Calu3 (cell line): ENCODE measurements at places on chromosomes 6 and 20. TPM values are rescaled to one million over a fixed set of nuclear protein-coding genes. Genes with fewer than 3 reads are reported as not detected.
A peak's percentile ranks its signal among the peaks of the same experiment; 100 is the strongest.

Gene LPA
- not detected in 2 replicates for total RNA-seq

DNA sequence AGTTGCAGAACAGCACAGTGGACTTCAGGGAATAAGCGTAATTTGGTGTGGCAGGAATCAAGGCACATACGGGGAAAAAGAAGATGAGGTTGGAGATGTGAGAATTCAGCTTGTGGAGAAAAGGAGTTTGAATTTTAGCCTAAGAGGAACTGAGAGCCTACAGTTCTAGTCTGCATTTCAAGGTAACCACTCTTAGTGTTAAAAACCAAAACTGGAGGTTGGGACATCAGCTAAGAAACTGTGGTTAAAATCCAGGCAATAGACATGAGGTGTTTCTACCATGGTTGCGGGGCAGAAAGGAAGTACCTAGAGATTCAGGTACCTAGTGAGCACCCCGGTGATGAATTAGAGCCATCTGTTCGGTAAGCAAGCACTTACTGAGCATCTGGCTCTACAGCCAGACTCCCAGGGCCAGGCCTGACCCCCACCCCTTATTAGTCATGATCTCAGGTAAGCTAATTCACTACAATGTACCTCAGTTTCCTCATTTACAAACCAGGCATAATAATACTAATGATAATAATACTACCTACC is 44.4 kb downstream of the FAXC start:
- DNase-seq: no peak
- no peaks in the 10 kb centered on the region for H3K4me1 ChIP-seq
- no peaks in the 10 kb centered on the region for H3K36me3 ChIP-seq
- no peak overlapping the region for H3K27ac ChIP-seq
- H3K27me3 ChIP-seq: peaks cover 42% of the 10 kb centered on the region
- no peak overlapping the region for H3K4me3 ChIP-seq

DNA sequence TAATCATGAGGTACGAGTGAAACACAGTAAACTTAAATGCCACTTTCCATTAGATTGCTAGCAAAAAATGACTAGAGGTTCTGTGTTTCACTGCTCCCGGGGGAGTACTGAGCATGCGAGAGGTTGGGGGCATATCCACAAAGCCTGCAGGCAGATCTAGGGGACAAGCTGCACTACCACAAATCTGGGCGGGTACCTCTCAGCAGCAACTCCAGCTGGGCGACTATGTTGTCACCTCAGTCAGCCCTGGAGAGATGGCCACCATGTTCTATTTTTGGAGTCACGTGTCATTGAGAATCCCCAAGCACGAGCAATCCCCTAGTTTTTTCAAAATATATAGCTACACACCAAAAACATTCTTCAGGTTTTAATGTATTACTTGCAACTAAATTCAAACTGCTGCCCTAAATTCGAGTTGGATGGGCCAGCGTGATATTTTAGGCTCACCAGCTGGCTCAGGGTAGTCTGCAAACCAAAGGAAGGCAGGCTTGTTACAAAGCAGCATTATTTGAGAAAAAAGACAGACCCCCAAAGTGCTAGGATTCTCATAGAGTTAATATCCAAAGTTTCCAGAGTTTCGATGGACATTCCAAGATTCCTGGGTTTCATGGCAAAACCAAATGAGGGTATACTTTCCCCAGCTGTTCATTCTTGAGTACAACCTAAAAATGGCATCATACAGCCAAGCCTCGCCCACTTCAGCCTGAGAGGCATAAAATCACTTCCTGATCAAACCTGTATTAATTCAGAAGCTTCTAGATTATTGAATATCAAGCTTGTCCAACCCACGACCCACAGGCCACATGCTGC is 24.1 kb upstream of the MYLIP start:
- peaks cover 7% of the 10 kb centered on the region for H3K27me3 ChIP-seq
- H3K36me3 ChIP-seq: no peaks in the 10 kb centered on the region
- H3K4me1 ChIP-seq: no peaks in the 10 kb centered on the region
- H3K27ac ChIP-seq: no peak overlapping the region
- no peak overlapping the region for H3K4me3 ChIP-seq

DNA sequence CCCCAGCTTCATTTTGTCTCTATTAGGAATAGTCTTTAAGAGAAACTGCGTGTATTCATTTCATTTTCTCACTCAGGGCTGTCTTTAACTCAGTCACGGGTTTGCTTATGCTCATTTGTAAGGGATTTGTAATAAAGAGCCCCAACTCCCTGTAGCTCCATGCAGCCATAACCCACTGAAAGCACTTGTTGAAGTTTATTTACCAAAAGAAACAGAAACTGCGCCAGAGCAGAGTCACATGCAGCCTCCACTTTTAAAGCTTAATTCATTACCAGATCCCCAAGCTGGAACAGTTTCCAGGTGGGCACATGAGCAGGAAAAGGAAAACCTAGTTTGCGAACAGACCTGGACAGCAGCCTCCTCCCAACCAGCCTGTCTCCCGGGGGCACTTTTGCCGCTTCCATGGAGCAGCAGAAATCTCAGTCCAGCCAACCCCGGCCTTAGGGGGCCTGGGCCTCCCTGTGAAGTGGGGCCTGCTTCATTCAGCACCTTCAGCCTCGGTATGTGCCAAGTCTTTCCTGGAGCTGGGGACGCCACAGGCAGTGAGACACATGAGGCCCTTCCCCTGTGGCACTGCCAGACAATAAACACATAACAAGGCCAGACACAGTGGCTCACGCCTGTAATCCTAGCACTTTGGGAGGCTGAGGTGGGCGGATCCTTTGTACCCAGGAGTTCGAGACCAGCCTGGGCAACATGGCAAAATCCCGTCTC is 4.5 kb downstream of the BCAS4 start:
- H3K27me3 ChIP-seq: no peaks in the 10 kb centered on the region
- no peaks in the 10 kb centered on the region for H3K4me1 ChIP-seq
- peaks cover 10% of the 10 kb centered on the region for H3K36me3 ChIP-seq
- DNase-seq: no peak
- no peak overlapping the region for H3K27ac ChIP-seq

DNA sequence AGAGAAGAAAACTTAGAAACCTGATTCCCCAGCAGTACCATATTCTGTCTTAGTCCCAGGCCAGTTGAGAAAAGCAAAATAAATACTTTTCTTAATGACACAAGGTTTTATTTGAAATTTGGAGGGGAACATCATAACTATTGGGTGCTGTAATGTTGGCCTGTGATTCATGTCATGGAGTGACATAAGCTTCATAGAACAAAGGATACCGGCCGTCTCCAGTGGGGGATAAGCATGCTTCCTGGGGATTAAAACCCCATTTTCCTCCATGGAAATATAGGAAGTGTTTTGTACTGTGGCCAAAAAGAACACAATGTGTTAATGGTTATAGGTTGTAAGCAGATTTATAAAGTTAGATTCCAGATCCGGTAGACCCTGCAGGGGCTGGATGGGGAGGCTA is 18.0 kb downstream of the MTHFD1L start:
- H3K27ac ChIP-seq: no peak overlapping the region
- DNase-seq: no peak
- H3K4me1 ChIP-seq: no peaks in the 10 kb centered on the region
- H3K36me3 ChIP-seq: peaks cover 34% of the 10 kb centered on the region
- H3K27me3 ChIP-seq: no peaks in the 10 kb centered on the region

Gene BEND3
- total RNA-seq: 10.0 and 11.8 TPM in 2 replicates

Gene GID8
- total RNA-seq: 64.3 and 64.6 TPM in 2 replicates

Gene SDC4
- total RNA-seq: 238 and 256 TPM in 2 replicates

GRCh38 chr20:19735446-19735845 is 22.6 kb upstream of the RIN2 start:
- DNase-seq: peak; percentile 43
- no peak overlapping the region for H3K4me3 ChIP-seq
- no peaks in the 10 kb centered on the region for H3K36me3 ChIP-seq
- H3K27ac ChIP-seq: no peak overlapping the region
- no peaks in the 10 kb centered on the region for H3K27me3 ChIP-seq

- H3K4me1 ChIP-seq: peaks cover 29% of the 10 kb centered on the region
- H3K27ac ChIP-seq: no peak overlapping the region
- no peaks in the 10 kb centered on the region for H3K36me3 ChIP-seq
Measured at GRCh38 chr6:88381289-88381642, 215.1 kb upstream of the CNR1 start.

- no peak overlapping the region for H3K4me3 ChIP-seq
- H3K4me1 ChIP-seq: no peaks in the 10 kb centered on the region
- no peak for DNase-seq
- no peaks in the 10 kb centered on the region for H3K36me3 ChIP-seq
Measured at GRCh38 chr6:119985952-119986736, 636.6 kb upstream of the MAN1A1 start.

DNA sequence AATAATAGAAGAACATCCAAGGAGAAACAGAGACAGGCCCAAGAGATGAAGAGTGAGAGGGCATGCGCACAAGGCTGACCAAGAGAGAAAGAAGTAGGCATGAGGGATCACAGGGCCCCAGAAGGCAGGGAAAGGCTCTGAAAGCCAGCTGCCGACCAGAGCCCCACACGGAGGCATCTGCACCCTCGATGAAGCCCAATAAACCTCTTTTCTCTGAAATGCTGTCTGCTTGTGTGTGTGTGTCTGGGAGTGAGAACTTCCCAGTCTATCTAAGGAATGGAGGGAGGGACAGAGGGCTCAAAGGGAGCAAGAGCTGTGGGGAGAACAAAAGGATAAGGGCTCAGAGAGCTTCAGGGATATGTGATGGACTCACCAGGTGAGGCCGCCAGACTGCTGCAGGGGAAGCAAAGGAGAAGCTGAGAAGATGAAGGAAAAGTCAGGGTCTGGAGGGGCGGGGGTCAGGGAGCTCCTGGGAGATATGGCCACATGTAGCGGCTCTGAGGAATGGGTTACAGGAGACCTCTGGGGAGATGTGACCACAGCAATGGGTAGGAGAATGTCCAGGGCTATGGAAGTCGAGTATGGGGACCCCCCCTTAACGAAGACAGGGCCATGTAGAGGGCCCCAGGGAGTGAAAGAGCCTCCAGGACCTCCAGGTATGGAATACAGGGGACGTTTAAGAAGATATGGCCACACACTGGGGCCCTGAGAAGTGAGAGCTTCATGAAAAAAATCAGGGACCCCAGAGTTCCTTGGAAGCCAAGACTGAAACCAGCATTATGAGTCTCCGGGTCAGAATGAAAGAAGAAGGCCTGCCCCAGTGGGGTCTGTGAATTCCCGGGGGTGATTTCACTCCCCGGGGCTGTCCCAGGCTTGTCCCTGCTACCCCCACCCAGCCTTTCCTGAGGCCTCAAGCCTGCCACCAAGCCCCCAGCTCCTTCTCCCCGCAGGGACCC is 981 bp upstream of the TNF start:
- H3K27ac ChIP-seq: no peak overlapping the region
- DNase-seq: no peak
- no peak overlapping the region for H3K4me3 ChIP-seq
- no peaks in the 10 kb centered on the region for H3K4me1 ChIP-seq

DNA sequence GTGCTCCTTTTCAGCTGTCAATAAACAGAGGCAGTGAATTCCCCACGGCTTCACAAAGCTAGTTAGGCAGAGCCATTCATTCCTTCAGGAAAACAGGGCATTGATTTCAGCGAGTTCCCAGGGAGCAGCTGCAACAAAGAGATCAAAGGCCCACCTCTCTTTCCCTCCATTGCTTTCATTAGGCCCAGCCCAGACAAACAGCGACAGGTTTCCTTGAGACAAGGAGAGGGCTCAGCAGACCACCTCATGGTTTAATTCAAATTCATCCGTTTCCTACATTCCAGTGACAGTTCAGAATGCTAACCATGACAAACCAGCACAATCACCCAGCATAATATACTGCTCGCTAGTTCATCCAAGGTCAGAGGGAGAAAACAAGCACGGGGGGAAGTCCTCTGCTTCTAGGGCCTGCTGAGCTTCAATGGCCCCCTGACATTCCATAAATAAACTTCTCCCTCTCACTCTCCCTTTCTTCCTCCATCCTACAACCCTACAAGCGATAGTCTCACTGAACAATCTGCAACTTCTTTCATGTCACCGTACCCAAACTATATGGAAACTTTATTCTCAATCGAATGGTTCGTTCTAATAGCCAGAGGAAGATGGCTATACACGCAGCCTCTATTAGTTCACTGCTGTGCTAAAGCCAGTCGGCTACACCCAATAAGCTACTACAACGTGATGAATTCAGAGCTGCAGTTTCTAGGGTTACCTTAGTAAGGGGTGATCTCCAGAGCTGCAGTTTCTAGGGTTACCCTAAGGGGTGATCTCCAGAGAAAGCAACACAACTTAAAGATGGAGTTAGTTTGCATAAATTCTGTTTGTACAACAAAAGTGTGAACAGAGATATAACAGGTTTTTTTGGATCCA is 34.7 kb downstream of the PLAGL1 start:
- no peaks in the 10 kb centered on the region for H3K4me1 ChIP-seq
- H3K27me3 ChIP-seq: no peaks in the 10 kb centered on the region
- DNase-seq: no peak
- no peak overlapping the region for H3K27ac ChIP-seq
- no peaks in the 10 kb centered on the region for H3K36me3 ChIP-seq

GRCh38 chr6:158786645-158787304 is 32.4 kb downstream of the EZR start:
- DNase-seq: no peak
- H3K4me1 ChIP-seq: peaks cover 92% of the 10 kb centered on the region
- H3K27ac ChIP-seq: peak overlapping the region; percentile 92

GRCh38 chr6:110517601-110518281 is 41.3 kb upstream of the SLC22A16 start:
- H3K27ac ChIP-seq: no peak overlapping the region
- DNase-seq: no peak
- peaks cover 27% of the 10 kb centered on the region for H3K4me1 ChIP-seq
- no peaks in the 10 kb centered on the region for H3K27me3 ChIP-seq
- no peak overlapping the region for H3K4me3 ChIP-seq

Gene MAPK13
- total RNA-seq: 52.3 and 59.3 TPM in 2 replicates

Gene TSHZ2
- not detected in 2 replicates for total RNA-seq

DNA sequence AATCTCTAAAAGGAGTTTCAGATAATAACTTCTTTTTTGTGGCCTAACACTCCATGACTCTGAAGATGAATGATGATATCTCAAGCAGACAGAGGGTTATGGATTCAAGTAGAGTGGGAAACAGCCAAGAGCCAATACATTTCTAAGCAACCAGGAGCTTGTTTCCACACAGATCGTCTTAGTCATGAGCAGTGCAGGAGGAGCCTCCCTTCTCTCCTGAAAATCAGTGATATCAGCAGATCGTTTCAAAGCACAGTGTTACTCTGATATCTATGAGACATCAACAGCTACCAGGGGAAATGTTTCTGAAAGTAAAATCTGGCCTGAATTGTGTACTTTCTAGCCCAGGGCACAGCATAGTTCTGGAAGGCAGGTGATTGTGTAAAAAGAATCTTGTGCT is 11.5 kb downstream of the ADGRG6 start:
- H3K27ac ChIP-seq: no peak overlapping the region
- DNase-seq: no peak
- H3K4me1 ChIP-seq: peaks cover 36% of the 10 kb centered on the region
- H3K27me3 ChIP-seq: no peaks in the 10 kb centered on the region

- peak overlapping the region; percentile 63 for H3K27ac ChIP-seq
- H3K4me3 ChIP-seq: peak overlapping the region; percentile 61
- no peaks in the 10 kb centered on the region for H3K27me3 ChIP-seq
- peaks cover 5% of the 10 kb centered on the region for H3K36me3 ChIP-seq
- peak; percentile 5 for DNase-seq
Measured at GRCh38 chr6:151209071-151209831, 30.5 kb upstream of the AKAP12 start.

GRCh38 chr6:16437095-16437494 is 198.7 kb downstream of the GMPR start:
- DNase-seq: no peak
- H3K36me3 ChIP-seq: no peaks in the 10 kb centered on the region
- H3K4me1 ChIP-seq: no peaks in the 10 kb centered on the region
- no peak overlapping the region for H3K27ac ChIP-seq
- no peak overlapping the region for H3K4me3 ChIP-seq

Gene ALDH5A1
- total RNA-seq: 22.2 and 23.2 TPM in 2 replicates
